ENCODE measurements at places on chromosomes 2 and 18.

- DNase-seq, result no peak
Measured at GRCh38 chr2:68046642-68047240, 16.1 kb downstream of the C1D start.

GRCh38 chr2:189613077-189613636 lies 32.6 kb upstream of the SLC40A1 start:
- DNase-seq, result no peak

DNA sequence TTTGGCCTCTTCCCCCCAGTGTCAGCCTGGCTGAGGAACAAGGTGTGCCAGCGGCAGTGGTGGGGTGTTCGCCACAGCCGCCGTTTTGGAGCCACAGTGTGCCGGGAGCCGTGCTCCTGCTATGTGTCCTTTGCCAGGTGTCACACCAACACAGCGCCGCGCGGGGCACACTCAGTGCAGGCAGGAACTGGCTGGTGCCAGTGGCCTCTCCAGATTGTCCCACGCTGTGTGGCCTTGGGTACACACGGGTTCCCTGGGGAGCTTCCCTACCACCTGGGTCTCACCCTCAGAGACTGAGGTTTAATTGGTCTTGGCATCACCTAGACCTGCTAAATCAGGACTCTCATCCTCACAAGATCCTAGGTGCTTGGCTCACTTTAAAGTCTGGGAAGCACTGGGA lies 171.6 kb downstream of the LDLRAD4 start:
- DNase-seq, result no peak

GRCh38 chr18:77093067-77093430 lies 39.5 kb downstream of the MBP start:
- DNase-seq, result no peak

GRCh38 chr18:11842562-11842961 lies 8.7 kb upstream of the CHMP1B start:
- no peak for DNase-seq

- no peak for DNase-seq
Measured at GRCh38 chr2:240287496-240288086, 147.1 kb upstream of the OTOS start.

DNA sequence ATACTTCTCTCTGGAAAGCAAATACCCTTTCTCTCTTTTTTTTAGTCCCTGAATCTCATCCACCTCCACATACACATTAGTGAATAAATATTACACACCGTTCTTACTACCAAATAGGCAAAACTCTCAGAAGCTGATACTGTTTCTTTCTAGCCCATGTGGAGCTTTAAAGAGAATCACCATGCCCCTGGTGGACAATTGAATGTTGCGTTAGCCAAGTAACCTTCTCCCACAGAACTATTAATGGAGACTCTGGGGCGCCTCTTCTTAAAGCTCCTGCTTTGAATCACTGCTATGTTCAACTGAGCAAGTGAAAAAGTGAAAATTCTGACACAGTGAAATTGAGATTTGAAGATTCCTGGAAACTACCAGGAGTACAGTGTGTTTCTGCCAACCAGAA lies 522.8 kb upstream of the CDH7 start:
- DNase-seq, result no peak

DNA sequence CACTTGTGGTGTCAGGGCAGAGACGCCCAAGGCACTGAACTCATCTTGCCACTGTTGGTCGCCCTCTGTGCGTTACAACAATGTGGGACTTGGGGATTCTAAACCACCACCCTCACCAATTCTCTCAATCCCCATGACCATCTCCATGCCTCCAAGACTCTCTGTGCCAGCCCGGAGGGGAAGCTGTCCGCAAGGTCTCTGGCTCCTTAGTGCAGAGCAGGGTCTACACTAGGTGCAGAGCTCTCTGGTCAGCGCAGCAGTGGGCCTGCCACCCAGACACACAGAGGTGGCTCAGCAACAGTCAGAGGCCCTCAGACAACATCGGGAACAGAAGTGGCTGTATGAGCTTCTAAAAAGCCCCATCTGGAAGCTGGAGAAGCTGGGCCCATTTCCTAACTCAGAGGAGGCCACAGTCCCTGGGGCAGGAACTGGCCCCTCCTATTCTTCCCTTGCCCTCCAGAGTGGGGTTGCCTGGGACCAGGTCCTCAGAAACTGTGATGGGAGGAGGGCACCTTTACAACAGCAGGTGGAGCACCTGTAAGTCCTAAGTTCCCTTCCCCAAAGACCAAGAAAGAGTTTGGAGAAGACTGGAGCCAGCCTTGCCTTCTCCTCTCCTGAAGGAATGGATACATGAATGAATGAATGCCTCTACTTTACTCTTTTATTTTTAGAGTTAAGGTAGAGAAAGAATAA lies 37.7 kb downstream of the SERTAD2 start:
- no peak for DNase-seq

DNA sequence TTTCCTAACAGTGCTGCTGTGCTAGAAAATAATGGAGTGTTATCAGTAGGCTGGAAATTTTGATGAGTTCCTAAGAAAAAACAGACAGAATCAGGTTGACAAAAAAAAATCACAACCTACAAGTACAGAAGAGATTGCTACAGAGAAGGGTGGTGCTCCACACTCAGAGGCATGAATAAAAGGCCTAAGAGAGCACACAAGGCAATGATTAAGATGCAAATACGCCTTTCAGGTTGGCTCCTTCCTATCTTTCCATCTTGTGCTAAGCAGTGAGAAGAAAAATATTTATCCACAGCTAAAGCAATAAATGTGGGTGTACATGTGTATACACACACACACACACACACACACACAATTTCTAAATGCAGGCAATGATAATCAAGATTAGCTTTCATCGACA lies 130.6 kb upstream of the UBE2E3 start:
- no peak for DNase-seq

- no peak for DNase-seq
Measured at GRCh38 chr2:148781544-148781943, 93.5 kb upstream of the KIF5C start.

GRCh38 chr2:67631483-67631882 lies 234.3 kb downstream of the ETAA1 start:
- DNase-seq, result no peak

GRCh38 chr2:46876741-46877384 lies 38.7 kb downstream of the MCFD2 start:
- DNase-seq, result no peak

DNA sequence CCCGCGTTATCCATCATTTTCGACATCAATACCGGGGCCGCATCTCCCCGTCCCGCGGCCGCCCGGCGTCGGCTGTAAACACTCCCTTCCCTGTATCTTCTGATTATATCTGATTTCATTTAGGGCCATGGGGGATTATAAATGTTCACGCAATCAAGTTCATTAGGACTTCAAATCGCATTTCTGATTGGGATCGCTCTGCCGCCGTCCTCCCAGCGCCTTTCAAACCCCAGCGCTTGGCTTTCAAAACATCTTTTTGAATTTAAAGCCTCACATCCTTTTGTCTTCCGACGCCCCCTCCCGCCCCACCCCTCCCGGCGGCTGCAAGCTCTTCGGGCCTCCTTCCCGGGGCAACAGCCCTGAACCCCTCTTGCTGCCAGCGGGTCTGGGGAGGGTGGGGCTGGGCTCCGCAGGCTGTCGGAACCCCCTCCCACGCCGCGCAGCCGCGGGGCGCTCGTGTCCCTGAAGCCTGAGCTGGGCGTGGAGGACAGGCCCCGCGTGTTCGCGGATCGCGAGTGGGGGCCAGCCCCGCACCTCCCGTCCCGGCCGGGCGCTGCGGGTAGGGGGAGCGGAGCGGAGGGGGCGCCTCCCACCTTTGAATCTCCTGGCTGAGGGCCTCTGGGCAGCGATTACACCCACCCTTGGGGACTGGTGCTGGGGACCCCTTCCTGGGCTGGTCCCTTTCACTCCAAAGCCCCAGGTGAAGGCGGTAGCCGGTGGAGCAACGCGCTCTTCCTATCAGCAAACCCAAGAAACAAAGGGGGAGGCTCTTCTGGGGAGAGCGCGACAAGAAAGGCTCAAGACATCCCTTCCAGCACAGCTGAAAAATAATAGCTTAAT lies 11.3 kb upstream of the GBX2 start:
- no peak for DNase-seq

DNA sequence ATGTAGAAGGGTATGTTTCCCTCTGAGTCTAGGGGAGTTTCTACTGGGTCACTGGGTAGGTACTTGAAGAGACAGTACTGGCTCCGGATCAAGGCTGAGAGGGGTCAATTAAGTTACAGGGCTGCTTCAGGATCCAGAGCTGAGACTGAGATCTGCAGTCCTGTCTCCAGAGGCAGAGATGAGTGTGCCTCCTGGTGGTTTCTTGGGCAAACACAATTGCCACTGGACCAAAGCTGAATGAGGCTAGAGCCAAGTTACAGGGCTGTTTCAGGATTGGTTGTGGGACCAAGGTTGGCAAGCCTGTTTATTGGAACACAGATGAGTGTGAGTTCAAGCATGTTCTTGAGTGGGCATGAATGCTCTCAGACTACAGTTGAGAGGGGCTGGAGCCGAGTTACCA lies 157.9 kb downstream of the ADCYAP1 start:
- DNase-seq, result no peak

DNA sequence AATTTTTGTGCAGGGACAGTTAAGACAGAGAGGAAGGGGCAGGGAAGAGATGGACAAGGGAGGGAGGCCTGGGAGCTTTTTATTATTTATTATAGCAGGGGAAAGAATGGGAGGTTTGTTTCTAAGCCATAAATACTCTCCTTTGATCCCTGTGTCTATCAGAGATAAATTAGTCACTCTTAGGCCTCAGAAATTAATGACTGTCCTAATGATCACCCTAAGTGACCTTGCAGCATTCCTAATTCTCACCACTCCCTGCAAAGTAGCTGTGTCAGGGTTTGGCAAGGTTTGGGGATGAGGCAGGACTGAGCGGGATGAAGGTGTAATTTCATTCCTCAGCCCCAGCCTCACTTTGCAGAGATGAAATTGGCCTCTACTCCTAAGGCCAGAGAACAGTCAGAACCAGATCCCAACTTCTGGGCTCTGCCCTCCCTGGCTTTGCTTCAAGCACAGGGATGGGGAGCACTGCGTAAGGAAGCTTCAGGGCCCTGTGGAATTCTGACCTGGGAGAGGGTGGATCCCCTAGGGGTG lies 95.0 kb downstream of the TMEM17 start:
- no peak for DNase-seq

- no peak for DNase-seq
Measured at GRCh38 chr18:61531182-61531581, 198.0 kb downstream of the CDH20 start.

GRCh38 chr2:15893689-15894480 lies 46.5 kb upstream of the MYCN start:
- DNase-seq, result no peak

DNA sequence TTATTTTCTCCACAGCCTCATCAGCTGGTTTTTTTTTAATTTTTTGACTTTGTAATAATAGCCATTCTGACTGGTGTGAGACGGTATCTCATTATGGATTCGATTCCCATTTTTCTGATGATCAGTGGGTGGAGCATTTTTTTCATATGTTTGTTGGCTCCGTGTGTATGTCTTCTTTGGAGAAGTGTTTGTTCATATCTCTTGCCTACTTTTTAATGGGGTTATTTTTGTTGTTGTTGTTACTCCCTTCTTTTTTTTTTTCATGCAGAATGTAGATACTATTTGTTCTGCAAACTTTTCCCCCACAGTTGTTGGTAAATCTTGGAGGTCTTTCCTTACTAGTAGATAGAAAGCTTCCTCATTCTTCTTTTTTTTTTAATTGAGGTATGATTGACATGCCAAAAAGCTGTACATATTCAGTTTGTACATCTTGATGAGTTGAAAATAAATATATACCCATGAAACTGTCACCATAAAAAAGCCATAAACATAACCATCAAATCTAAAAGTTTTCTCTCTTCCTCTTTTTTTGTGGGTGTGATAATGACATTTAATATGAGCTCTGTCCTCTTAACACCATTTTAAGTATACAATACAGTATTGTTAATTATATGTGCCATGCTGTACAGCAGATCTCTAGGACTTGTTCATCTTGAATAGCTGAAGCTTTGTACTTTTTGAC lies 21.8 kb upstream of the NT5DC4 start:
- DNase-seq, result no peak

DNA sequence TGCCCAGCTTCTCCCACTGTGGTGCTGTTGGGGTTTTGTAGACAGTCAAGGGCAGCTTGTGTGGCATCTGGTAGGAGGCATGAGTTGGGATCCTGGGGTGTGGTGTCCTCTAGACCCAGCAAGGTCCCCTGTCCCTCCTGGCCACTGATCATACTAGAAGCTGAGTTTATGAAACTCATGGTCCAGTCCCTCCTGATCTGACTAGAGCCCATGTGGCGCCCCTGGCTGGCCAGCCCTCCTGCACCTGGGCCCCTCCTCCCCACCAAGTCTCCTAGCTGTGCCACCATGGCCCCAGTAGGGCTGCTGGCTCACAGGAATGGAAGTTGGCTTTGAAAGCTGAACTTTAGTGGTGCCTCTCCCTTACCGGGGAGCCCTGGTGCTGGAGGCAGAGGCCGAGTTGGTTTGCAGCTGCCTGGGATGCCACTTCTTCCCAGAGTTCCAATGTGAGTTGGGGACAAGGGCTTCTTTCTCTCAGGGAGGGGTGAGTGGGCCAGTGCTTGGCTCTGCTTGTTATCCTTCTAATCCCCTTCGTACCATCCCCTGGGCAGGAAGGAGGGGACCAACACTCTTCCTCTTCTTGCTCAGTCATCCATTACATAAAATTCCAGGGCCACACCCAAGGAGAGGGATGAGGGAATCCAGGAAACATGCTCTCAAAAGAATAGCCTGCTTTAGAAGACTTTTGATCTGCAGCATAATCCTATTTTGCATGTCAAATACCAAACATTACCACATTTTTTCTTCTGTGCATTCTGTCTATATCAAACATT lies 37.5 kb upstream of the HAAO start:
- no peak for DNase-seq

GRCh38 chr18:10225300-10225699 lies 229.1 kb upstream of the APCDD1 start:
- no peak for DNase-seq

DNA sequence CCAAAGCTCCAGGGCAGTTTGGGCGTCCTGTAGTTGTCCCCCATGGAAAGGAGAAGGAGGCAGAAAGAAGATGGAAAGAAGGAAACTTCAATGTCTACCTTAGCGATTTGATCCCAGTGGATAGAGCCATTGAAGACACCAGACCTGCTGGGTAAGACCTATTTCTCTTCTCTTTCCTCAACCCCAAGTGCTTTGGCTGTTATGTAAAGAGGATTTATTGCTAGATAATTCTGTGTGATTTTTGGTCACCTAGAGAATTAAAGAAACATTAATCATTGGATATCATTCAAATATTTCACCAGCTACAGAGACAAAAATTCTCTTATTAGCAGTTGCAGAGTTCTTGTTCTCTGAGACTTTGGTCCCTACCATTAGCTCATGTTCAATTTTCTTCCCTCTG lies 1.9 kb downstream of the GALNT5 start:
- DNase-seq, result no peak

DNA sequence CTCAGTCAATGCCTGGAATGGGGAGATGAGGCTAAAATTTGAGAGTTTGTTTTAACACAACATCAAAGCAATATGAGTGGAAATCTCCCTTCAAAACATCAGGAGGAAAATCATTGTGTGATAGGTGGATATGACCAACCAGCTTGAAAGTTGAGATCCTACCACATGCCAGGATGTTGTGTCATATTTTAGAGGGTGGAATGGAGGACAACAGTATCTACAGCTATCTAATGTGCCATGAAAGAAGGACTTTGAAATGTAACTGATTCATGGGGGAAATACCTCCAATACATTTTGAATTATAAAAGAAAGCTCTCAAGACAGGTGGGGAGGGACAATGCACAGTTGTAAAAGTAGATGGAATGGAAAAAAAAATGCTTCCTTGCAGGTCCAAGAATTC lies 87.8 kb downstream of the SP100 start:
- DNase-seq, result no peak

All from NK-92 treated with Interleukin-12 subunit alpha and Interleukin-12 subunit beta, amount 100 ng/mL, for 24 hours (cell line).